ENCODE measurements at places on chromosomes 4 and X. TPM values are rescaled to one million over a fixed set of nuclear protein-coding genes. Genes with fewer than 3 reads are reported as not detected.

DNA sequence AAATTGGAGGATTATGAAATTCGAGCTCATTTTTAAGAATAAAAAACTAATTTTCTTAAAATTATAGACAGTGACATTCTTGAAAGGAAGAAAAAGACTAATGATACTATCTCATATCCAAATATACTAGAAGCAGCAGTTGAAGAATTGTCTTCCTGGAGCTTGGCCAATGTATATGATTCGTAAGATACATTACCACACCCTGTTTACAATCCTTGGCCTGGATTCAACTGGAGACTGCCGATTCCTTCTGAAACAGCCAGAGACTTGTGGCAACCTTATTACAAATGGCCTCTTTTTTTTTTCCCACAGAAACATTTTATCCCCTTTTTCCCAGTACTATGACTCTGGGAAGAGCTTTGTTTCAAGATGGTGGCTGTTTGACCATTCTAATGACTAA lies 571.2 kb upstream of the FAT1 start:
- H3K36me3 ChIP-seq, result no peaks in the 10 kb centered on the region
- H3K4me3 ChIP-seq, result no peak overlapping the region
- H3K4me1 ChIP-seq, result no peaks in the 10 kb centered on the region
- no peak overlapping the region for H3K27ac ChIP-seq
- no peaks in the 10 kb centered on the region for H3K27me3 ChIP-seq

GRCh38 chrX:84153538-84153937 lies 34.5 kb downstream of the RPS6KA6 start:
- no peaks in the 10 kb centered on the region for H3K27me3 ChIP-seq
- H3K27ac ChIP-seq, result no peak overlapping the region
- no peaks in the 10 kb centered on the region for H3K4me1 ChIP-seq
- no peak overlapping the region for H3K4me3 ChIP-seq

DNA sequence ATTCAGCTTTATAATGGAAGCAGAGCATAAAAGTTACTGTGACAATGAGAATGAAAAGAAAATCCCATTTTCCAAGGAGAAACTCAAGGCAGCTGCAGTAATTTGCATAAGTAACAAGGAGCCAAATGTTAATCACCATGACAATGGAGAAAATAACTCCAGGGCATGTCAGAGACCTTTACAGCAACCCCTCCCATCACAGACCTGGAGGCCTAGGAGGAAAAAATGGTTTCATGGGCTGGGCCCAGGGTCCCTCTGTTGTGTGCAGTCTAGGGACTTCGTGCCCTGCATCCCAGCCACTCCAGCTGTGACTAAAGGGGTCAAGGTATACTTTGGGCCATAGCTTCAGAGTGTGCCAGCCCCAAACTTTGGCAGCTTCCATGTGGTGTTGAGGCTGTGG lies 223.5 kb downstream of the NPFFR2 start:
- no peak overlapping the region for H3K27ac ChIP-seq
- DNase-seq, result no peak
- H3K36me3 ChIP-seq, result no peaks in the 10 kb centered on the region
- no peaks in the 10 kb centered on the region for H3K4me1 ChIP-seq

GRCh38 chrX:103017542-103017941 lies 46.4 kb downstream of the BEX1 start:
- no peak overlapping the region for H3K27ac ChIP-seq
- H3K36me3 ChIP-seq, result no peaks in the 10 kb centered on the region
- DNase-seq, result no peak

- H3K27ac ChIP-seq, result no peak overlapping the region
- no peak for DNase-seq
- H3K36me3 ChIP-seq, result no peaks in the 10 kb centered on the region
These were observed 65.3 kb downstream of the PDGFC start for GRCh38 chr4:156906325-156906724.

DNA sequence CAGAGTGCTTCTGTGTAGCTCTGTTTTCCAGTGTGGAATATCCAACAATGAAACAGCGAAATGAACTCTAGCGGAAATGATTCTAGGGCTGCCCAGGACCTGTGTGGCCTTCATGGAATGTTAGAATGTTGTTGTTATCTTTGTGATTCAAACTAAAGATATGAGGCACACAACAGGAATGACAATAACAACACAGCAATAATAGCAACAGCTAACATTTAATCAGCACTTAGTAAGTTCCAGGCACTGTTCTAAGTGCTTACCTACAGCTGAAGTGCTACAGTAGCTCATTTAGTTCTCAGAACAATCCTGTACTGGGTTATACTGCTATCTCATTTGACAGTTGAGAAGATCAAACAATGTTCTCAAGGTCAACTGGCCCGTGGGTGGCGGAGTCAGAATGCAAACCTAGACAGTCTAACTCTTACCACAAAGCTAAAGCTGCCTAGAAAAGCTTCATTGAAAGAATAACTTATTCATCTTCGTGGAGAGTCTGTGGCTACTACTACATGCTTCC lies 63.7 kb downstream of the MAML3 start:
- no peaks in the 10 kb centered on the region for H3K27me3 ChIP-seq
- H3K36me3 ChIP-seq, result no peaks in the 10 kb centered on the region
- DNase-seq, result peak; percentile 91

- H3K4me1 ChIP-seq, result no peaks in the 10 kb centered on the region
- H3K36me3 ChIP-seq, result 0 out of 2 replicates have a peak, but pooled peaks cover 21% of the 10 kb centered on the region
- H3K4me3 ChIP-seq, result no peak overlapping the region
- H3K27ac ChIP-seq, result no peak overlapping the region
These were observed 23.5 kb downstream of the NELFA start for GRCh38 chr4:1985294-1985693.

DNA sequence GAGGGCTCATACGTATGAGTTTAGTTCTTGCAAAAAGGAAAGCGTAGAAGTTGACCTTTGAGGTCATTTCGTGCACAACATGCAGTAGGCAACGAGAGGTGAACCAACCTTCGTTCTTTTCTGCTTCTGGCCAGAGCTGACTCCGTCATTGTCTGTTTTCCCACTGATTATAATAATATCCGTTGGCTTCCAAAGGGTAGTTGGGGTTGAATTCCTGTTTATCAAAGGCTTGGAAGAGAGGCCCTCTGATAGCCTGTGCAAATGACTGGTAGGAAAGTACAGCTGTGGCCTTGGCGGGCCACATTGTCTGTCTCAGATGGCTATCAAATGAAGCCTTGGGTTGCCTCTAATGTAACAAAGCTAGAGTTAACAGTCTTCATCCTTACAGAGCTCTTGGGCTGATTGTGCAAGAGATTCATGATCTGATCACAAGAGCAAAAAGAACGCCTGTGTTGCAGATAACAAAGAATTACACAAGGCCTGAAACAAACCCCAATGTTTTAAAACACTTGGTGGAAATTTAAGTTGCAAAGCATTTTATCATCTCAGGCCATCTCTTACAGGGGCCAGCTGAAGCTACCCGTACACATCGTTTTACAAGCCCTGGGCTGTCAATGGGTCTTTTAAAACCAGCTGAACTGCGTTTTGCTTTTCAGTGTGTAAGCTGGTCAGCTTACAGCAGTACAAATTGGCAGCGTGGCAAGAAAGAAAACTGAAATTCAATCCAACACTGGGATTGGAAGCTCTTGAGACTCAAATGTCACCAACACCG lies 46.1 kb upstream of the FAM9C start:
- H3K27ac ChIP-seq, result no peak overlapping the region
- no peaks in the 10 kb centered on the region for H3K36me3 ChIP-seq
- H3K4me1 ChIP-seq, result peaks cover 6% of the 10 kb centered on the region
- H3K27me3 ChIP-seq, result no peaks in the 10 kb centered on the region
- no peak overlapping the region for H3K4me3 ChIP-seq

- no peak for DNase-seq
- H3K4me3 ChIP-seq, result no peak within 1 kb of the TSS
- no peaks in the 10 kb centered on the region for H3K4me1 ChIP-seq
- H3K36me3 ChIP-seq, result no peaks in the 10 kb centered on the region
- H3K27ac ChIP-seq, result no peak within 1 kb of the TSS
These were observed at the start of gene SGCB for GRCh38 chr4:52038103-52038912. Gene SGCB, minus strand, starts transcription at chr4:52038299. Its CDS starts 40 bp downstream, at chr4:52038259.

DNA sequence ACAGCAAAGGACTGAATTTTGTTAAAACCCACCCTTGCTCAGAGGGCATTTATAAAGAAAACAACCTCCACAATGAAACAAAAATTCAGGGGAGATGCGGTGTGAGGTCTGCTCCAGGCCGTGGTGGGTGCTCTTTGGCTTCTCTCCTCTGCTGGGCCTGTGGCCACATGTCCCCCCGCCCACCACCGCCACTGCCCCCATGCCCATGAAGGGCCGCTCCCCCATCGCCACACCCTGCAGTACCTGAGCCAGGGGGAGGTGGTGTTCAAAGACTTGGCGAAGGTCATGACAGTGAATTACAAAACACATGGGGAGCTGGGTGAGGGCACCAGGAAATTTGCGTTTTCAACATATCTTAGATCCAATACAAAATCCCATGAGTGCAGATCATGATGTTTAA lies 14.2 kb upstream of the CFAP299 start:
- no peak overlapping the region for H3K4me3 ChIP-seq
- H3K4me1 ChIP-seq, result no peaks in the 10 kb centered on the region
- DNase-seq, result no peak
- no peaks in the 10 kb centered on the region for H3K36me3 ChIP-seq
- H3K27ac ChIP-seq, result no peak overlapping the region
- H3K27me3 ChIP-seq, result no peaks in the 10 kb centered on the region

- no peak for DNase-seq
- peaks cover 15% of the 10 kb centered on the region for H3K4me1 ChIP-seq
- H3K27me3 ChIP-seq, result no peaks in the 10 kb centered on the region
- no peak overlapping the region for H3K27ac ChIP-seq
These were observed 6.1 kb upstream of the SH3D19 start for GRCh38 chr4:151331276-151332042.

- peaks cover 14% of the 10 kb centered on the region for H3K4me1 ChIP-seq
- no peak for DNase-seq
- H3K27me3 ChIP-seq, result no peaks in the 10 kb centered on the region
- no peaks in the 10 kb centered on the region for H3K36me3 ChIP-seq
- 0 out of 2 replicates have a peak overlapping the region, but pooled peaks have one; percentile 19 for H3K27ac ChIP-seq
- H3K4me3 ChIP-seq, result no peak overlapping the region
These were observed 182.2 kb downstream of the BMPR1B start for GRCh38 chr4:94939791-94940519.

GRCh38 chr4:105422207-105422920 lies 51.5 kb downstream of the PPA2 start:
- H3K4me1 ChIP-seq, result no peaks in the 10 kb centered on the region
- no peak overlapping the region for H3K4me3 ChIP-seq
- H3K27ac ChIP-seq, result no peak overlapping the region
- DNase-seq, result no peak

GRCh38 chr4:168648494-168648893 lies 151.6 kb downstream of the PALLD start:
- H3K4me1 ChIP-seq, result peaks cover 4% of the 10 kb centered on the region
- H3K4me3 ChIP-seq, result no peak overlapping the region
- no peak overlapping the region for H3K27ac ChIP-seq
- H3K36me3 ChIP-seq, result no peaks in the 10 kb centered on the region
- DNase-seq, result no peak

DNA sequence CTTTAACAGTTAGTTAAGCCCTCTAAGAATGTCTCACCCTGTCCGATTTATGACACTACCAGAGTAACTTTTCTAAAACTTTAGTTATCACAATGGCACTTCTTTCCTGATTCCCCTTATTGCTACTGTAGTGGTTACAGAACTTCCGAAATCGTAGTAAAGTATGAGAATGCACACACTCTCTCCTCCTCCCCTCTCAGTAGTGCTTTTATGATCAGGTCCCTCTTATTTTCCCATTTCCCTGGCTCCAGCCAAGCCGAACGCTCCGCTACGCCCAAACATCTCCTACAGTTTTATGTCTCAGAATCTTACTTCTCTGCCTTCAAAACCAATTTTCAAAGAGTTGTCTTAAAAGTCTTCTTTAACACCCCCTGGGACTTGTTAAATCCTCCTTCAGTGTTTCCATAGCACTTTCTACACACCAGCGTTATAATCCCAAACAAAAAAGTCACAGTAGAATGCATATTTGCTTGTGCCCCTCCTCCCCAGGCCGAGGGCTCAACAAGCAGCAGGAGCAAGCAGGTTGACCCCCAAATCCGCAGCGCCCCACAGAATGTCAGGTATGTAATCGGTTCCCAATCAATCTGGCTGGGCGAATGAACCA lies 671 bp downstream of the HPF1 start:
- H3K27me3 ChIP-seq, result no peaks in the 10 kb centered on the region
- 0 out of 2 replicates have a peak overlapping the region, but pooled peaks have one; percentile 32 for H3K27ac ChIP-seq
- peaks cover 8% of the 10 kb centered on the region for H3K4me1 ChIP-seq

GRCh38 chr4:128601991-128602695 lies 207.4 kb upstream of the JADE1 start:
- no peaks in the 10 kb centered on the region for H3K36me3 ChIP-seq
- H3K4me1 ChIP-seq, result peaks cover 23% of the 10 kb centered on the region
- DNase-seq, result no peak
- H3K4me3 ChIP-seq, result no peak overlapping the region
- H3K27me3 ChIP-seq, result no peaks in the 10 kb centered on the region

DNA sequence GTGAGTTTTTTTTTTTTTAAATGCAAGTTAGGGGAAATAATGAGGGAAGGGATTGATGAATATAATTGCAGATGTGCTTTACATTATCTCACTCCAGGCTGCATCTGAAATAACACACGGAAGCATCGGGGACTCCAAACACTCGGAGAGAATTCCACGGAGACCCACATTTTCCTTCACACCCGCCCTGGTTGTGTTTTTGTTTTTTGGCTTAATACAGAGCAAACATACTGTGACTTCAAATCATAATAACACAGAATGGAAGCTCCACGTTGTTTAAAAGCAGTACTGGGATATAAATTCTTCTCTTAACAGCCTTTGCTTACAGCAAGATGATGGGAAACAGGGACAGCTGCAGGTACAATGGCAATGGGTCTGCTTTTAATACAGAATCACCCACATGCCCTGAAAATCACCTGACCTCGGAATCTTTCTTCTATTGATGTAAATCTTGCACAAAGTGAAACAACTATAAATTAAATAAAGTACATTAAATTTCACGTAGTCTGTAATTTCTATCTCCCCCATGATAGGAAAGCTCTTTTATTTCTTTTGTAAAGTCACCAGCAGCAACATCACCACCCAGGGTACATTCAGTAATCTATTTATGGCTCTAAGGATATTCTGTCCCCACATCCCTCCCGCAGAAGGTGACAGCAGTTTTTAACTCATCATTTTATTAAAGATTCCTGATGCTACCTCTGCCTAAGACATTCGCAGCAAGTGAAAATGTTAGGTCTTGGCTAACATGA lies 119.3 kb downstream of the ZNF827 start:
- no peaks in the 10 kb centered on the region for H3K4me1 ChIP-seq
- H3K36me3 ChIP-seq, result no peaks in the 10 kb centered on the region
- no peak overlapping the region for H3K4me3 ChIP-seq
- DNase-seq, result no peak
- no peak overlapping the region for H3K27ac ChIP-seq

DNA sequence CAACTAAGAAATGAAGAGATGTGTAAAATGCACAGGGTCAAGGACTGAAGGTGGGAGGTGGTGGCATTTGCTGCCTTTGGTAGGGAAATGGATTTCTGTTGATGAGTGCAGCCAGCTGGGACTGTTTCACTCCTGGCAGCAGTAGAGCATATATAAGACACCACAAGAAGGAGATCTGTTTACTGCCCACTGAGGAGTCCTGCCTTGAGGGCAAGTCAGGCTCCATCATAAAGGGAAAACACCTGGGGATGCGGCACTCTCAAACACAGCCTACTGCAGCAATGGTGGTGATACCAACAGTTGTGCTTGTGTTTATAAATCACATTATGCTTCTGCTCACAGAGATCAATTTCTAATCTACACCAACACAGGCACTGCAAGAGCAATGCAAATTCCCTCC lies 222.1 kb downstream of the TACR3 start:
- no peaks in the 10 kb centered on the region for H3K36me3 ChIP-seq
- H3K27ac ChIP-seq, result no peak overlapping the region
- no peaks in the 10 kb centered on the region for H3K27me3 ChIP-seq
- H3K4me1 ChIP-seq, result peaks cover 36% of the 10 kb centered on the region
- peak; percentile 3 for DNase-seq

The PF4V1 gene
- total RNA-seq, result not detected

The TEX13C gene
- not detected for total RNA-seq

The TCEAL7 gene
- not detected for total RNA-seq

The MAGEA9B gene
- total RNA-seq, result not detected

The TRIM75 gene
- not detected for total RNA-seq

The VCX2 gene
- total RNA-seq, result not detected

The SLC6A8 gene
- total RNA-seq, result 37.6 TPM
